ENCODE measurements at places on chromosomes 12 and 14.

DNA sequence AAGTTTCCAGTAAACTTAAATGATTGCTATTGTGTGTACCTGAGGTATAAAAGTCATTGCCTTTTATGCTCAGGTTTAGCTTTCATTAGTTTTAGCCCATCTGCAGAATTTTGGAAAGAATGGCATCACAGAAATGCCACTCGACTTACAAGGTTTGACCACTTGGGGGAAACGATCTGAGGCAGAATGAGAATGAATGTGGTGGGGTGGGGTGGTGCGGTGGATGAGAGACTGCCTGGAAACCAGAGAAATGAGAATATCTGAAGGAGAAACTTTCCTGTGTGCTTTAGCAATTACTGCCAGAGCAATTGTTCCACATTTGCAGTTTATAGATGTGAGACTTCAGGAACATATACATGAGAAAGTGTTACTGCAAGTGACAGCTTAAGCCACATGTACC is 225.4 kb upstream of the PDE3A start:
- no peak for DNase-seq

GRCh38 chr14:34593740-34594375 is 36.1 kb downstream of the SNX6 start:
- DNase-seq, result peak; percentile 87

GRCh38 chr12:78185109-78185508 is 354.4 kb downstream of the NAV3 start:
- DNase-seq, result peak; percentile 53

- no peak for DNase-seq
Observed at GRCh38 chr14:97584528-97584927, 787.3 kb downstream of the VRK1 start.

- DNase-seq, result peak; percentile 72
Observed at GRCh38 chr12:7961395-7962178, 25.6 kb upstream of the SLC2A3 start.

DNA sequence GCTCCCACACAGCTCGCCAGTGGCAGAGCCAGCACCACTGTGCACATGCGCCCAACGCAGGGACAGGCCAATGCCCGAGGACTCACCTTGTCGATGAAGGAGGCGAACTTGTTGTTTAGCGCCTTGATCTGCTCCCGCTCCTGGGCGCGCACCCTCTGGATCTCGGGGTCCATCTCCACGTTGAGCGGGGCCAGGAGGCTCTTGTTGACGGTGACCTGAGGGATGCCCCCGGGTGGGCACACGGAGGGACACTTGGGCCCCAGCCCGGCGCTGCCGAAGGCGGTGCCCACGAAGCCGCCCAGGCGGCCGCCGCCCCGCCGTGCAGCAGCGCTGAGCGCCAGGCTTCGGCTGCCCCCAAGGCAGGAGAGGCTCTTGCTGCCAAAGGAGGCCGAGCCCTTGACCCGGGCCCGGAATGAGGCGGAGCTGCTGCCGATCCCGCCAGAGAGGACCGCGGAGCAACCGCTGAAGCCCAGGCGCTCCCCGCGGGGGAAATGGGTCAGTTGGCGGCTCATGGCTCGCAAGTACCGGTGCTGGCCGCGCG is at the start of gene KRT72:
Gene KRT72 (minus strand): TSS at position 523 of the 541 bp plus-strand sequence. CDS start 11 bp downstream, at position 512.
- DNase-seq, result no peak

DNA sequence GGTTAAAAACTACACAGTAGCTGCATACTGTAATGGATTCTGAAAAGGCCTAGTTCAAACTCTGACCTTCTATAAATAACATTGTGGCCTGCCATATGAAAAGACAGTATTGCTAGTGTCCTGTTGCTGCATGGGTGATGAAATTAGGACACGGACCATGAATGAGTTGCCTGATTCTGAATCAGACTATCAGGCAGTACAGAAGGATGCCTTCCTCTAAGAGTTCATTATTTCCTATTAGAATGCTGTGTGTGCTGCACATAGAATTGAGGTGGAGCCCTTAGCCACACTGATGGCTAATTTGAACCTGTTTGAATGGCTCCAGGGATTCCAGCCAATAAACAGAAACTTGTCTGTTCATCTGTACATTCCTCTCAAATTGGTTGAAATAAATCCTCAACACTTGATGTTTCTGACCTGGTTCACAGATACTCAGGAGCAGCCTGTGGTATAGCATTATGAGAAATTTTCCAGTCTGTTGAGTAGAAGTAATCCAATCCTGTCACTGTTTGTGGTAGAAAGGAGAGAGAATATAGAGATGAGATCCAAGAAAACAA is 483.2 kb downstream of the APAF1 start:
- no peak for DNase-seq

DNA sequence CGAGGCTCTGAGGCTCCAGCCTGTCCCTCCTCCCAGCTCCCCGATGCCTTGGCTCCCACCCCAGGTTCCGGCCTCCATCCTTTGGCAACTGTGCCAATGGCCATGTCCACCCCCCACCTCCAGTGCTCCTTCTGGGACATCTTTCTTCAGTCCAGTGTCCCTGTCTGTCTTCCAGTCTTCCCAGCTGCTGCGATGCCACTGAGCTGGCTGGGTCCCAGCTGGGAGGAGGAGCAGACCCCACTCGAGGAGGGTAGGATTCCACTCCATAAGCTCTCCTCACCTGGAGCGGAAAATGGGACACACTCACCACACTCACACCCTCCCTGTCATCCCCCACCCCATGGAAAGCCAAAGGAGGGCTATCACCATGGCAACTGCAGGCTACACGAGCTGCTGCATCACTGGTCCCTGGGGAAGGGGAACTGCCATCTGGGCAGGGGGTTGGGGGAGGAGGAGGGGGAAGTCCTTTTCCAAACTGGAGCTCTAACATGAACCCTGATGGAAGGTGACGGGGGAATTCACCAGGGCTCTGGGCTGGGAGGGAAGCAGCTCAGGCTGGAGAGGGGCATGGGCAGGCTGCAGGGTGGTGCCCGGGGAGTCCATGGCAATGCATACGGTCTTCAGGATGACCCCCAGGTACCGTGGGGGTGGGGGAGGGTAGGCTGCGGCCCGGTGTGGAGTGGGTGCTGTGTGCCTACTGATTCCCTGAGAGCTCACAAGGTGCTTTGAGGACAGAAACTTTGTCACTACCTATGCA is 94.3 kb downstream of the LRRC74A start:
- no peak for DNase-seq

DNA sequence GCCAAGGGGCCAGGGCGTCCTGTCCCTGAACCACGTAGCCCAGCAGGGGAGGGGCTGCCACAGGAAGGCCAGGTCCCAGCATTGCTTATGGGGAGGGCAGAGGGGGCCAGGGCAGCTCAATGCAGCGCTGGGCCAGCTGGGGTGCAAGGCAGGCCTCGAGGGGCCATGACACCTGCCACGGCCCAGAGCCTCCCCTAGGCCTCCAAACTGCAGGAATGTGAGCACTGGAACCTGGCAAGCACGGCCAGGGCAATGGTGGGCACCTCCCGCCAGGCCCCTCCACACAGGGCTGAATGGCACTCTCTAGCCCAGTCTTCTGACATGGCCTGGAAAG is 32.5 kb upstream of the GPR132 start:
- no peak for DNase-seq

DNA sequence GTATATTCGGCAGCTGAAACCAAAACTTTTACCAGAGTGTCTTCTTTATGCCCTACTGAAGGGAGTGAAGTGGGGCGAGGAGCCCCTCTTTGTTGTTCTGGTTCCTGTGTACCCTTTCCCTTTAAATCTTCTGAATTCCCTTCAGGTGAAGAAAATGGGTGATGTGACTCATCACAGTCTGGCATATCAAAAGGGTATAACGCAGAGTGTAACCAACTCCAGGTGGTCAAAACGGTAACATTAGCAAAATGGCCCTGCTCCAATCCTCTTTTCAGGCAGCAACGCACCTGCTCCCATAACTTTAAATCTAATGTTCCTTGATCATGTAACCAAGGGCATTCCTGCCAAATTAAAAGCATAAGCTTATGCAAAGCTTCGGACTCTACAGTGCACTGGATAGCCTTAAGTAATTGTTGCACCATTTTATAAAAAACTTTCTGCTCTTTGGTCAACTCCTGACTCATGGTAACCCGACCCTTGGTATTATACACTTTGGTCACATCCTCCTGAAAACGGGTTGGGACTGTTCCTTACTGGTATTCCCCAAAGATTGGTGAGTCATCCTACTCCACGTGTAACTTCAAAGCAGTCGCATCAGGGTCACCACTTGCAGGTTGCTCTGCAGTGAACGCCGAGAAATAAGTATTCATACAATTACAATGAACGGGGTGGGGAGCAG is 83.1 kb downstream of the KCNMB4 start:
- DNase-seq, result peak; percentile 38

DNA sequence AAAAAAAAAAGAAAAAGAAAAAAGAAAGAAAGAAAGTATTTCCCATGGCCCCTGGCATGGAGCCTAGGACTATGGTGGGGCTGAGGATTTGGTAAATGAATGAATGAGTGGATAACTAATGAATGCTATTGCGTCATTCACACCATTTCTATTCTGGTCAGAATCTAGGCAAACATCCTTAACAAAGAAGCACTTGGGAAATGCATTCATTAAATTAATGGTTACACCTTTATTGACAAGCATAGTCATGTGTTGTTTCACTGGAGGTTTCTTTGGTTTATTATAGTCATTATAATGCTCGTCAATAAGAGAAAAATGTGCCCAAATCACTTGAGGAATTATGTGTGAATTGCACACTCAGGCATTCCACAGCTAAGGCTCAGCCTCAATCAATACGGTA is 13.6 kb upstream of the AQP2 start:
- DNase-seq, result no peak

DNA sequence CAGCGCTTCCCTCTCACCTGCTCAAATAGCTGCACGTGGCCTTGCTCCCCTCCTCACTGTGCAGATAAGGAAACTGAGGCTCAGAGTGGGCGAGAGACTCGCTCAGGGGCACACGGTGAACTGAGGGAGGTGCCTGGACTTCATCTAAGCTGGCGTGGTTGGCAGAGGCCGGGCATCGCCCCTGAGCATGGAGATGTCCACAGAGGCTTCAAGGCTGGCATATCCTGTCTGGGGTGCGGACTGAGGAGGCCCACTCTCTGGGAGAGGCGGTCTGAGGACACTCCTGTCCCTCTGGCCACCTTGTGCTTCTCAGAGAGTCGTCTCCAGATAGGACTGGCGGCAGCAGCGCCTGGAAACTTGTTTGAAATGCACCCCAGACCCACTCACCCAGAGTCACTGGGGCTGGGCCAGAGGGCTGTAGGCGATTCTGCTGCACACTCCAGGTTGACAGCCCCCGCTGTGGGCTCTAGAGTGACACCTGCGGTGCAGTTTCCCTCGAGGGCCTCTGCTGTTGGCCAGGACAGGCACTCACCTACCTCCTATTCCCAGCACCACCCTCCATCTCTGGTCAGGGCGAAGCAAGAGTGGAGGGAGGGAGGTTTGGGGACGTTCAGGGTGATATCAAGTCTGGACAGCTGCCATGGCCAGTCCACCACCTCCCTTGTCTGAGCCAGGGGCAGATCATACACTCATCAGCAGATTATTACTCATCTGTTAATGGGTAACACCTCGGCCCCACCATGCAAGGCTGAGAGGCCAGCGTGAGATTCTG is 11.2 kb upstream of the LBHD2 start:
- no peak for DNase-seq

GRCh38 chr12:55957106-55957859 is 8.6 kb downstream of the PMEL start:
- no peak for DNase-seq

- no peak for DNase-seq
Observed at GRCh38 chr14:54672688-54673087, 105.8 kb downstream of the SAMD4A start.

DNA sequence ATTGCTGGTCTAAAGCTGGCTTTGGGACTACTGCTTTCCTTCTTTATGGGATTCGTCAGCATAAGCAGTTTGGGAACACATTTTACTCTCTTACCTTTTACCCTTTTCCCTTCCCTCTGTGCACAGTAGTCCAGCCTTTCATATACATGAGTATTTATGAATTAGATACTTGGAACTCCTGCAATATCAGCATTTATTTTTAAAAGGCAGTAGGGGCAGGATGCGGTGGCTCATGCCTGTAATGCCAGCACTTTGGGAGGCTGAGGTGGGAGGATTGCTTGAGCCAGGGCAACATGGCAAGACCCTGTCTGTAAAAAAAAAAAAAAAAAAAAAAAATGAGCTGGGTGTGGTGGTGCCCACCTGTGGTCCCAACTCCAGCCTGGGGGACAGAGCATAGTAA is 3.0 kb downstream of the NUBPL start:
- no peak for DNase-seq

- no peak for DNase-seq
Observed at GRCh38 chr14:46646796-46647195, 4.8 kb downstream of the RPL10L start.

Data from iris pigment epithelial cell (primary cell).